Activated CD4-positive, alpha-beta T cell treated with anti-CD3 and anti-CD28 coated beads, Interleukin-2, amount 50 U/mL, for 16 hours (primary cell): ENCODE measurements at places on chromosomes 2 and 18.

DNA sequence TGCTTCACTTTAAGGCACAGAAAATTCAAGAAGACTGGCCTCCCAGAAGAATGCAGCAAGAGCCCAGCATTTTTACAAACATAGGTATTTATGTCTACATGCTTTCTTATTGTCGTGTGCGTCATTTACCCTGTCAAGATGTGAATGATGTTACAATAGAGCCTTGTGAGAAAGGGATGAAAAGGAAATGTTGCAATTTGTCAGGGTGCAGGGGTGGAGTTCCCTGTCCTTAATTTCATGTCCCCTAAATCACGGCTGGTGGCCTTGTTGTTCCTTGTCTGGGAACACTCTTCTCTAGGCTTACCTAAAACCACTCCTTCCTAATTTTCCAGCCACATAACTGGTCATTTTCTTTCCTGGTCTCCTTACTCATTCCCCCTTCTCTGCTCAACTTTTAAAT, 194.2 kb downstream of the TXNL1 start:
- DNase-seq: no peak

- DNase-seq: no peak
Observed at GRCh38 chr2:29573147-29573546, 348.2 kb downstream of the ALK start.

DNA sequence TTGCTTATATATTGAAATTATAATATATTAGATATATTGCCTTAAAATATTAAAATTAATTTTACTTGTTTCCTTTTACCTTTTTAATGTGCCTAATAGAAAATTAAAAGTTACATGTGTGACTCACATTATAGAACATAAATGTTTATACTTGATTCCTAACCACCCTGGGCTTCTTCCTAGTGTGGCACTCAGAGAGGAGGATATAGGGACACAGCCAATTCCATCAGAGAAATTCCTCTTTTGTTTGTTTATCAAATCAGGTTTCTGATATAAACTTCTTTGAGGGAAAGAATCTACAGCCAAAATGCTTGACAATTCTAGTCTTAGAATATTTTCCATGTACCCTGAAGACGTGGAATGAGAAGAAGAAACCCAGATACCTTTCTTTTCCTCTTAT, 348.9 kb upstream of the NRP2 start:
- DNase-seq: no peak

DNA sequence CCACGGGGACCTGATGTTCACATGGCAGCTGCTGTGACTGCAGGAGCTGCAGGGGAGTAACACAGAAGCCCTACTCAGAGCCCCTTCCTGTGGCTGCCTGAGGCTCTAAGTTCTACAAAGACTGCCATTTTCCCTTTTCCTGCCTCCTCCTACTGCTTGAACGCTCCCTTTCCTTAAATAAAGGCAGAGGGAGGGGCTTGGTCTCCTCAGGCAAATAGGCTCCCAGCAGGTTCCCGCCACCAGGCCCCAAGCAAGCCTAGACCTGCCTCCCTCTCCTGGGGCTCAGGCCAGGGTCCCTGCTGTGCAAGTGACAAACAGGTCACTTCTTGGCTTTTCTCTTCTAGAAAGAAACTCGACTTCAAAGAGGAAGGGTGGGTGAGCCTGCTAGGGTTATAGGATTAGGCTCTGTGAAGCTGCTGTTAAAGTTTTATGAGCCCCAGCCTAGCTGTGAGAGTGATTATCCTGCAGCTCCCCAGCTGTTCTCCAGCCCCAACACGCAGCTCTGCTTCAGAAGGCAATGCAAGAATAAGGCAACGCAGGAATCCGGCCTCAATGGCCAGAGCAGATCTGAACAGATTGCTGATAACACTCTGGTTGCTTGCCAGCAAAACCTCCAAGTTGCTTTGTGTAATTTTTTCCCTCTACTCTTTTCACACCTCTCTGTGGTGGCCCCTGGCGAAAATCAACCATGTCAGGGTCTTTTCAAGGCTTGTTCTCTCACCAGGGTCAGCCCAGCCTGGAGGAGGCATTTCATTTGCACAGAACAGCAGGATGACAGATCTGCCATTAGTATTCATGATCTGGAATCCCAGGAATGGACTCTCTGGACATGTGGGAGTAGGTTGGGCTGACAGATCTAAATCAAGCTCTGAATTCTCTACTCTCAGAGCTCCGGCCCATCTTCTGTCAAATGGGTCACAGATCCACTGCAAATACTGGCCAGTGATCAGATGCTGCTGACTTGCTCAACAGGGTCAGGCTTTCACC, 71.3 kb downstream of the MRO start:
- no peak for DNase-seq

DNA sequence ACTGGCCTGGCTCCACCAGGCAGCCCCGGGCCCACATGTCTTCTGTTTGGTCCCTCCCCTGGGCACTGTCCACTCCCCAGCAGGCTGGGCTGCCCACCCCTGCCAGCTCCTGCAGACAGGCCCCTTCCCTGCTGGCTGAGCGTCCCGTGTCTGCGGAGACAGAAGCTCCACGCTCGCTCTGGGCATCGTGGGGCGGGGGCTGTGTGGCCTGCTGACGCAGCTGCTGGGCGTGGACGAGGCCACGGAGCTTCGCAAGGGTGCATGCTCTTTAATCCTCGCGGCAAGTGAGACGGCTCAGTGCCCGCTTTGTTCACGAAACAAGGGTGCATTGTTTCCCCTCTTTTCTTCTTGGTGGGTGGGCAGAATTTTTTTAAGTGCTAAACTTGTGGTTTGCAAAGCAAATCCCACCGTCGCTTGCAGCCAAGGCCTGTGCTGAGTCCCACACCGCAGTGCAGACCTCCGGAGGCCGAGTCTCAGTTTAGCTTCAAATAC, 132.8 kb upstream of the CTDP1 start:
- DNase-seq: no peak

DNA sequence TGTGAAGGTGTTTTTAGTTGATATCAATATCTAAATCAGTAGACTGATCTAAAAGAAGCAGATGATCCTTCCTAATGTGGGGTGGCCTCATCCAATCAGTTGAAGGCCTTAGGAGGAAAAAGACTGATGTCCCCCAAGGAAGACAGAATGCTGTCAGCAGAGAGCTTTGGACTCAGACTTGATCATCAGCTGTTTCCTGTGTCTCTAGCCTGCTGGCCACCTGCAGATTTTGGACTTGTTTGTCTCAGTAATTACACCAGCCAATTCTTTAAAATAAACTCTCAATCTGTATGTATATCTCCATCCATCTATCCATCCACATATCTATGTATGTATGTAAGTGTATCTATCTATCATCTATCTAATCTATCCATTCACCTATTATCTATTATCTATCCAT, 301.3 kb downstream of the LPIN1 start:
- no peak for DNase-seq

GRCh38 chr2:221025398-221025797, 546.7 kb downstream of the EPHA4 start:
- no peak for DNase-seq
